ENCODE measurements at places on chromosomes 11 and 22.

GRCh38 chr22:30272781-30273601, 6.3 kb upstream of the OSM start:
- DNase-seq = no peak

DNA sequence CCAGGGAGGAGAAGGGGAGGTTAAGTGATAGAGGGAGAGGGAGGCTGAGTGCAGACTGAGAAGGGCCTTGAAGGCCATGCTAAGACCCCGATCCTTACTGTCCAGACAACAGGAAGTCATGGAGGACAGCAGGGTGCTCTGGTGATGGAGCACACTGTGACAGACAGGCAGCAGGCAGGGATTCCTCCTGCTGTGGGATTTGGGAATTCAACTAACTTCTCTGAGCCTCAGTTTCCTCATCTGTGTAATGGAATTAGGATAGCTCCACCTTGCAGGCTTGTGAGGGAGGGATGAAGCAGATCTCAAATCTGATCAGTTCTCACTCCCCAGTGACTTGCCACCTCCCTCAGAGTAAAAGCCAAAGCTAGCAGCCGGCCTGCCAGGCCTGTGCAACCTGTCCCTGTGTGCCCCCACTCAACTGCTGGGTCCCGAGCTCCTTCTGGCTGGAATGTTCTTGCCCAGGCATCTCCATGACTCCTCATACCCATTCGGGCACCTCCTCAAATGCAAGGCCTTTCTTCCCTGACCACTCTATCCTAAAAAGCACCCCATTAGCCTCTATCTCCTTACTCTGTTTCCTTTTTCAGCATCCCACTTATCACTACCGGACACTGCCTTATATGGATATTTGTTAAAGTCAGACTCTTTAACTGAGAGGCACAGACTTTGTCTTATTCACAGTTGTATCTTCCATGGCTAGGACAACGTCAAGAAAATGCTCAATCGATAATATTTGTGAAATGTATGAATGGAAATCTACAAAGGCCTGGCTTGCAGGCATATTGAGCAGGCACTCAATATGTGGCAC, 9.5 kb downstream of the ARAP1 start:
- no peak for DNase-seq

GRCh38 chr11:46615756-46616155, 1.3 kb downstream of the HARBI1 start:
- no peak for DNase-seq

GRCh38 chr22:30667107-30667493, 575 bp downstream of the DUSP18 start:
- DNase-seq = no peak

DNA sequence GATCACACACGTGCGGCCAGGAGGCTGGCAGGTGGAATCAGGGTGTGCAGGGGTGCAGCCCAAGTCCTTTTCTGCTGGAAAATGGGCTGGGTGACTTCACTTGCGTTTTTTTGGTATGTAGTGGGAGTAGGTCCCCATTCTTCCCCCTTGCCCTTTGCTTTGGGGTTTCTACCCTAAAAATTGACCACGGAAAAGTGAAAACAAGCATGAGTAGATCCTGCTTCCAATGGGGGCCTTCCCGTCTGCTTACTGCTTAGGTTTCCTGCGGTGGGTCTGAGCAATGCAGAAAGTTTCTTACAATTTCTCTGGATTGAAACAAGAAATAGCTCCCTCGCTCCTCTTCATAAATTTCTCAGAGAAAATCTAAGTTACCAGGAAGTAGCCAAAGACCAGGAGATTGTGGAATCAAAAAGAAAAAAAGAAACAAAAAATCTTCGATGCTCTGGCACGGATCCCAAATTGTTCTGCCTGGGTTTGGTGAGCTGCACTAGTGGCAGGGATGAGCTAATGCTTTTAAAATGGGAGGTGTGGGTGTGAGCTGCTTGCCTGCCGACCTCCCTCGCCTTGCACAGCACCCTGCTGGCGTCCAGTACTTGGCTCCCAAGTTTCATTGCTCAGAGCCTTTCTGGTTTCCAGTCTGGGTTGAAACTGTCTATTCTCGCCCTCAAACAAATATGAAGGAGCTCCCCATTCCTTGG, 2.4 kb downstream of the TIMP3 start:
- DNase-seq = no peak

DNA sequence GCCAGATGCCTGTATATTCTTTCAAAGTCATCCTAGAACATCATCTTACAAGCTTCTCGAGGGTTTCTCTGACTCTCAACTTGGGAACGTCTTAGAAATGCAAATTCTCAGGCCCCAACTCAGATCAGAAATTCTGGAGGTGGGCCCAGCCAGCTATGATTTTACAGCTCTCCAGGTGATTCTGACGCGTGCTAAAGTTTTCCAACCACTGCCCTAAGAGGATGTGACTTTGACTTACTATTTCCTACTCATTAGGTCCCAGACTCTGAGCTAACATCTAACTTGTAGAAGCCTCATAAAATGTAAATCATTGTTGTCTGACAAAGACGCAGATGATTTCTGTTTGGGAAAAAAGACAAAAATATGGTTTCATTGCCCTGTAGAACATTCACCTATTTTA, 61.1 kb downstream of the IRAG1 start:
- no peak for DNase-seq

- DNase-seq = no peak
Measured at GRCh38 chr22:33841281-33842005, 78.8 kb downstream of the LARGE1 start.

- no peak for DNase-seq
Measured at GRCh38 chr11:114061048-114061680, 1.7 kb downstream of the ZBTB16 start.

DNA sequence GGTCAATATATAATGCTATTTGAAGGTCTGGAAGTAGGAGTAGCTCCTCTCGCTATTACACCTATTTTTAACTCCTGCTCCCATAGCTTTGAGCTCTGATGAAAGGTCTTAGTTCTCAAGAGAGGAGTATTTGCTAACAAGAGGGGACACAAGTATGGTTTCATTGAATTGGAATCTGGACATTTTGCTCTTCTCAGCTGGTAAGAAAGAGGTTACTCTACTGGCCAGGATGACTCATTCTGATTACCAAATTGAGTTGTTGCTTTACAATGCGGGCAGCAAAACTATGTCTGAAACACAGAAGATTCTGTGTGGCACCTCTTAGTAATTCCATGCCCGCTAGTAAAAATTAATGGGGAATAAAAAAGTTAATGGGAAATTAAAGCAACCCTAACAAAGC, 63.6 kb upstream of the EP300 start:
- no peak for DNase-seq

DNA sequence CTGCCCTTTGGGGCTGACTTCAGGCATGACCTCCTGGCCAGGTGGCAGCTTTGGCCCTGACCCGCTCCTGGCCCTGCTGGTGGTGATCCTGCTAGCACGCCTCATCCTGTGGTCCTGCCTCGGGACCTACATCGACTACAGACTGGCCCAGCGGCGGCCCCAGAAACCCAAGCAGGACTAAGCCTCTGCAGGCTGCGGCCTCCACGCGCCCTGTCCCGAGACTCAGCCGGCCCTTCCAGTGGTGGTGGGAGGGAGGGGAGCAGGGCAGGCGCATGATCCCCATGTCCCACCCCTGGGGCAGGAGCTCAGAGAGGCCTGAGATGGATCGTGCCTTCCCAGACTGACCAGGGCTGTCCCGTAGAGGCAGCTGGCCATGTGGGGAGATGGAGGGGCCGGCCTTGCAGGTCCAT, 2.1 kb downstream of the SMIM38 start:
- no peak for DNase-seq

DNA sequence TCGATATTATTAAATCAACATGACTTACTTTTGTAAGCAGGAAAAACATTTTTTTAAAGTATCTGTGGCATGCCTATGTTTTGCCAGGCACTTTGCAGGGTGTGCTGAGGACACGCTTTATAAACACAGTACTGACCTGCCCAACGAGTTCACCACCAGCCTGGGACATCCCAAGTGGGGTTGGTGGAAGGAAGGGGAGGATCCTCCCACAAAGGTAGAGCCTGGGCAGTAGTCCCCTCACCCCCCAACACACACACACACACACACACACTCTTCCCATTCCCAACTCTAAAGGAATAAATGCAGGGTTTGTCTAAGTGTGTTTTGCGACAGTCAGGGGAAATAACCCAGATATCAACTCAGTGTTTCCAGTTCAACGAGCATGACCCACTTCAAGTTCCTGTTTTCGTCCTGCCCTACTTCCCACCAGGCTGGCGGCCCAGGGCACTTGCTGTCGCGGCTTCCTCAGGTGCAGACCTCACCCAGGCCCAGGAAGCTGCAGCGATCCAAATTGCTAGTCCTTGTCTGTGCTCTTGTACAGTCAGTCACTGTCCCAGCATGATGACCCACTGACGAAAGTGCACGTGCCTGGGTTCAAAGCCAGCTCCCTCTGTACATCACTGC, 3.1 kb downstream of the CERK start:
- no peak for DNase-seq

DNA sequence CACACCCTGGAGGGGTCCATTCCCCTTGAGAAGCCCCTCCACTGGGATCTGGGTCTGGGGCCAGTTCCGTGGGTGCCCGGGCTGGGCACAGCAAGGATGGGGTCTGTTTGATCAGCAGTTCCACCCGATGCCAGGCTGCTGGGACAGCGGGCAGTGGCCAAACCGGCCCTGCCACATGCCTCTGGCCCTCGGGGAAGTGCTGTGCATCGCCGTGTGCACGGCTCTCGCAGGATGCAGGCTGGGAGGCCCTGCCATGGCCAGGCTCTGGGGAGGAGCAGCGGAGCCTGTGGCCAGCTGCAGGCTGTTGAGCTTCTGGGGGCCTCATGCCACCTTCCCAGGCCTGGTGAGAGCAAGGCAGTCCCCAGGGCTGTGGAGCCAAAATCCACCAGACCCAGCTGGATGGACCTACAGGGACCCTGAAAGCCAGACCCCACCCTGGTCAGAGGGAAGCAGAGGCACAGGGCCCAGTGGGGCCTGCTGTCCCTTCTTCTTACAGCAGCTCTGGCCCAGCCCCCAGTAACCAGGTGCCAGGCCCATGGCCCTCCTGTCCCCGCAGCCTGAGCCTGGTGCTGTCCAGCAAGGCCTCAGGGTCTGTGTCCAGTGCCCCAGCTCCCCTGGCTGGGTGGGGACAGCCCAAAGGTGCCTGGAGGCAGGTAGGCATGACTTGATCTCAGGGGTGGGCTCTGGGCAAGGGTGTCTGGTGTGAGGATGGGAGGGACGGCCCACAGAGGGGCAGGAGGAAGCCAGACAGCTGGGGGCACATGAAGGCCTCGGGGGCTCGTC, 57.3 kb downstream of the WNT7B start:
- no peak for DNase-seq

DNA sequence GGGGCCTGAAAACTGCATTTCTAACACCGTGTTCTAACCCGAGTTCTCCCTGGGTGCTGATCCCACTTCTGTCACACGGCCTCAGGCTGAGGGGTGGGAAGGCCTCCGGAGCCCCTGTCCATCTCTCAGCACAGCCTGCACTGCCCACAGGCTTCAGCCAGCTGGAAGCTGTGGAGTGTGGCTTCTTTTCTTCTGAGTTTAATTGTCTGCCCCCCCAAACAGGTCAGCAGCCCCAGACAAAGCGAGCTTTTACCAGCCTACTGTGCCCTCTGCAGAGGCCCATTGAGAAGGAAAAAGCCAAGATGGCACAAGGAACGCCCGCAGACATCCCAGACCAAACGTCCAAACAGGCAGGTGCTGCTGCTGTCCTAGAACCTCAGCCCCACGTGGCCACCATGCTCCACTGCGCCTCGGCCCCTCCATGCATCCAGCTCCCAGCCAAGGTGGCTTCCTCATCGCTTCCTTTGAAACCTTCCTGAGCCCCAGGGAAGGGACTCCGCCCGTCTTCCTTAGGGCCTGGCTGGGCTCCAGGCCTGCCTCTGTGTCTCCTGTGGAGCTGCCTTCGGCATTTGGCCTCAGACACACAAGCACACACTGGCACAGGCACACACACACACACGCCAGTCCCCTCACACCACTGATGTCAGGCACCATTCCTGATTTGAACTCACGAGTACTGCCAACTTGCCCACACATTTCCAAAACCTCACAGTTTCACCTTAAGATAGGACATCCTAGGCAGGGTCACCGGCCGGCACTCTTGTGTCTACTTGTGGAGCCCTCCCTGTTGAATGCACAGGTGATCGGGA, 1.7 kb downstream of the MOB2 start:
- no peak for DNase-seq

DNA sequence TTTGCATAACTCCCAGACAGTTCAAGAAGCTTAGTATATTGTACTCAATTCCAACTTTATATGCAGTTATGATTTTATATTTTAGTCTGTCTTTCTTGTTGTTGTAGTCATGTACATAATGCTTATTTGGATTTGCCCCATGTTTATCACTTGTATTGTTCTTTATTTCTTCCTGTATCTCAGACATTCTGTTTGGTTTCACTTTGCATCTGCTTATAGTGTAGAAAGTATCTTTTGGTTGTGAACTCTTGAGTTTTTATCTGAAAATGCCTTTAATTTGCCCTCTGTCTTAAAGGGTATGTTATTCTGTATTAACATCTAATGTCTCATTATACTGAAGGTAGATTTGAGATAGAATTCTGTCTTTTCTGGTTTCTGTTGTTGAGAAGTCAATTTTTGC, 275.4 kb downstream of the DYNC2H1 start:
- no peak for DNase-seq

DNA sequence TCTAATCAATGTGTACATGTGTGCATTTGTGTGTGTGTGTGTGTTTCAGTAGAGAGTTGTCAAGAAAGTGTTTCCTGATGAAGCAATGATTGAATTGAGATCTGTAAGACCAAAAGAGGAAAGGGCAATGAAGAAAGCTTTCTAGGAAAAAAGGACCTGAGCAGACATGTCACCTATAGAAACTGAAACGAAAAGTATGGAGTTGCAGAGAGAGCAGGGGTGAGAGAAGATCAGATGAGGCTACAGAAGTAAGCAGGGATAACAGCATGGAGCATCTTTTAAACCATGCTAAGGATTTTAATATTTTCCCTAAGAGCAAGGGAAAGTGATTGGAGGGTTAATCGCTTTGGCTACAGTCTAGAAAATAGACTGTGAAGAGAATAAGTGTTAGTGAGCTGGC, 1459.4 kb upstream of the TENM4 start:
- no peak for DNase-seq

DNA sequence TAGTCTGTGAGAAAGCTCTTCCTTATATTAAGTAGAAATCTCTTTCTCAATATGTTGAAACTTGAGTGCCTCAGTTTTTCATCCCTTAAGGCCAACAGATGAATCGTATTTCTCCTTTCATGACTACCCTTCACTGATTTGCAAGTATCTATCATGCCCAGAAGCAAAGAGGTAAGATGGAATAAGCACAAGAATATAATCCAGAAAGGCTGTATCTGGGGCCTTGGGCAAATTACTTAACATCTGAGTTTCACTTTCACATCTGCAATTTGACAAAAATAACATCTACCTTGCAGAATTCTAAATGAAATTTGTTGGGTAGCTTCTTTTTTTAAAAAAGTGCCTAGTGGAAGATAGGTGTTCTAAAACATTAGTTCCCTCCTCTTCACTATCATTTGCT, 552.4 kb upstream of the ANO5 start:
- DNase-seq = no peak

Data from NCI-H1417 treated with DMSO at 0.1 percent for 48 hours (cell line).